A549 treated with GW870086 at 1 μM for 4 hours (cell line): ENCODE measurements at places on chromosomes 1 and 21. TPM values are rescaled to one million over a fixed set of nuclear protein-coding genes. Genes with fewer than 3 reads are reported as not detected.

The UTS2 gene
- total RNA-seq: not detected in 5 replicates

The ZNF593OS gene
- 0.26 to 0.31 TPM in 2 of 5 replicates, not detected in the others for total RNA-seq

The FMO2 gene
- not detected in 5 replicates for total RNA-seq

The CR1L gene
- not detected in 5 replicates for total RNA-seq

The GJB5 gene
- 0.10 TPM in 1 of 5 replicates, not detected in the others for total RNA-seq

The ATAD3C gene
- not detected in 5 replicates for total RNA-seq

The KRTAP6-3 gene
- not detected in 5 replicates for total RNA-seq

The TEDDM1 gene
- total RNA-seq: not detected in 5 replicates

The LCE2A gene
- not detected in 5 replicates for total RNA-seq

The BATF3 gene
- total RNA-seq: 27.0 to 40.0 TPM (median 38.1 TPM) in 5 replicates

The DCDC2B gene
- not detected in 5 replicates for total RNA-seq

The NCAM2 gene
- total RNA-seq: not detected in 5 replicates

The SYT11 gene
- total RNA-seq: 1.0 to 1.3 TPM (median 1.1 TPM) in 5 replicates

The F5 gene
- 0.05 to 0.43 TPM (median 0.06 TPM) in 5 replicates for total RNA-seq

The SPRR5 gene
- total RNA-seq: not detected in 5 replicates

The CCDC185 gene
- 0.06 to 0.14 TPM (median 0.08 TPM) in 3 of 5 replicates, not detected in the others for total RNA-seq

The SLC16A4 gene
- 26.3 to 41.1 TPM (median 37.0 TPM) in 5 replicates for total RNA-seq

The PRR9 gene
- total RNA-seq: not detected in 5 replicates

The PIGR gene
- total RNA-seq: not detected in 5 replicates

The ERG gene
- not detected in 5 replicates for total RNA-seq

The CFAP57 gene
- 0.31 to 1.4 TPM (median 0.49 TPM) in 5 replicates for total RNA-seq

The PPP1R12B gene
- total RNA-seq: 1.1 to 2.9 TPM (median 2.3 TPM) in 5 replicates

The SELE gene
- total RNA-seq: not detected in 5 replicates

The YBEY gene
- total RNA-seq: 26.1 to 30.1 TPM (median 27.1 TPM) in 5 replicates

The CFHR2 gene
- total RNA-seq: not detected in 5 replicates

The TENT5C gene
- total RNA-seq: 0.03 to 0.16 TPM (median 0.07 TPM) in 5 replicates

The VHLL gene
- total RNA-seq: not detected in 5 replicates

The CTSE gene
- 0.08 TPM in 1 of 5 replicates, not detected in the others for total RNA-seq

The HSPB7 gene
- total RNA-seq: 0.06 to 0.26 TPM (median 0.11 TPM) in 3 of 5 replicates, not detected in the others
